Hepatocyte (in vitro differentiated cells): ENCODE measurements at places on chromosomes 6 and 20.

- no peak for DNase-seq
These were observed 5.3 kb upstream of the CPNE5 start for GRCh38 chr6:36844232-36845170.

GRCh38 chr6:15207923-15208322, 37.9 kb upstream of the JARID2 start:
- DNase-seq: no peak

- peak; percentile 69 for DNase-seq
These were observed 435 bp downstream of the CENPB start for GRCh38 chr20:3786126-3786484.

DNA sequence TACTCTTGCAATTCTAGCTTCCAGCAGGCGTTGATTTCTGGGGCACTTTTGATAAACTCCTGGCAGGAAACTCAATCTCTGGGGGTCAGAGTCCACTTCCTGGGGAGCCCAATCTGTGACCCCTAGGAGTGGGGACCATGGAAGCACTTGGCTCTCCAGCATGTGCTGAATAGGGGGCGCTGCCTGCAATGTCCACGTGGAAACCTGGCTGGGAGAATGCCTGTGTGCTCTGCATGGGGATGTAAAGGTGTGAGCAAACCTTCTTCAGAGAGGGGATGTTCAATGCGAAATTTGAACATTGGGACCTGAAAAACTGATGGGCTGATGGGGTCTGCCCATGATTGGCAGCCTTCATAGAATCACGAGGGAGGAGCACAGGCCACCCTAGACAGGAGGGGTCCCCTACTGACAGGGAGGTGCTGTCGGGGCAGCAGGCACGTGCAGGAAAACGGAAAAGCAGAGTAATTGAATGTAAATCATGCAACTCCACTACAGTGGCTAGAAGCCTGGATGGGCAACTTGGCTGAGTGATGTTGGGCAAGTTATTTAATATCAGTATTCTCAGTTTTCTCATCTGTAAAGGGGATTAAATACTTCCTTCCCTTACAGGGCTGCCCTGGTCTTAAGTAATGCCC, 47.8 kb downstream of the CEP43 start:
- DNase-seq: no peak

DNA sequence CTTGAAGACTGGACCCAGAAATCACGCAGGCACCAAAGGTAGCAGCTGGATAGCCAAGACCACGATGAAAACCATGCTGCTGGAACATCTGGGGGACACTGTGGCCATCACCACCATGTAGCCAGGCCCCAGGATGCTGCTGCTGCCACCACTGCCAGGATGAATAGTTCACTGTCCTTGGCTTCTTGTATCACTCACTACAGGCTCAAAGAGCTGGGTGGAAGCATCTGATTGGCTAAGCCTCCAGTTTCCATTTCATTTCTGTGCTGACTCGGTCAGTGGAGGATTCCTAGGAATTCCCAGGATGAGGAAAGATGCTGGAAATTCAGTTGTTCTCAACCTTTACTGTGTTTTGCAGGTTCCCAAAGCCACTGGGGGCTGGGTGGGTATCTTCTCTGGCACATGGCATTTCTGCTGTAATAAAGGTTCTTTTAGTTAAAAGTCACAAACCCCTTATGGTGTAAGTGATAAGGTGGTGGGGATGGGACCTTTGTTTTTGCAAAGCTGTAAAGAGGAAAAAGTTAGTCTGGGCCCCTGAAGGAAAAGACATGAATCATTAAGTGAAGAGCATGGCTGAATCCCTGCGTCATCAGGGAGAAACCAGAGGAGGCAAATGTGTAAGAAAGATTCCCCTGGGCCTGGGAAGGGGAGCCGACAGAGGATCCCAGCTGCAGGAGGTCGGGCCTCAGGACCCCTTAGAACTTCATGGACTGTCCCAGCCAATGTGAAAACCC, 75.6 kb upstream of the RNF24 start:
- DNase-seq: peak; percentile 33

DNA sequence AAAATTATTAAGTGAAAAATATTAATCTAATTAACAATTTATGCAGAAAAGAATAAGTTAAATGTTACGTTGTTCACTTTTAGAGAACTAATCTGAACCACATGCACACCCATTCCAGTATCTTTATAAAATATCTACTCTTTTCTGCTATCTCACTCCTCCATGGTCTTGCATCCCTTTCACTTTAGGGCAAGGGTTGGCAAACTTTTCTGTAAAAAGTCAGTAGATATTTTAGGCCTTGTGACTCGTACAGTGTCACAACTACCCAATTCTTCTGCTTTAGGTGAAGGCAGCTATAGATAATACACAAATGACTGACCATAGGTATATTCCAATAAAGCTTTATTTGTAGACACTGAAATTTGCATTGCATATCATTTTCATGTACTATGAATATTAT, 39.7 kb upstream of the SUPT3H start:
- no peak for DNase-seq

- DNase-seq: peak; percentile 9
These were observed 2.9 kb downstream of the SOX12 start for GRCh38 chr20:328027-328974.

DNA sequence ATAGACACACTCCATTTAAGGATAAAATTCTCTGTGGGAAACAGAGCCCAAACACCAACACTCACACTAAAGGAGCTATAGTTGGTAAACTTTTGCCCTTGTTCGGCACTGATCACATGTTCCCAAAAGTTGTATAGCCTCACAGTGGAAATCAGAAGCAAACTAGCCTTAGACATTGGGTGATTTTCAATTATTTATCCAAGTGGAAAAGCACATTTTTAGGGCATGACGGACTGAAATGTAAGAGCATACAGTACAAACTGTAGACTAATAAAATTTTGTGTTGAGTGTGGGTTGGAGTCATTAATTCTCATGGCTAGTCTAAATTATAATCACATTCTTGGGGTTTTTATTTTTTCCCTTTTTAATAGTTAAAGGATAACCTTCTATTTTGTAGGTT, 202.4 kb downstream of the MOXD1 start:
- no peak for DNase-seq

GRCh38 chr20:13995841-13996240, 525 bp downstream of the MACROD2 start:
- DNase-seq: peak; percentile 78

DNA sequence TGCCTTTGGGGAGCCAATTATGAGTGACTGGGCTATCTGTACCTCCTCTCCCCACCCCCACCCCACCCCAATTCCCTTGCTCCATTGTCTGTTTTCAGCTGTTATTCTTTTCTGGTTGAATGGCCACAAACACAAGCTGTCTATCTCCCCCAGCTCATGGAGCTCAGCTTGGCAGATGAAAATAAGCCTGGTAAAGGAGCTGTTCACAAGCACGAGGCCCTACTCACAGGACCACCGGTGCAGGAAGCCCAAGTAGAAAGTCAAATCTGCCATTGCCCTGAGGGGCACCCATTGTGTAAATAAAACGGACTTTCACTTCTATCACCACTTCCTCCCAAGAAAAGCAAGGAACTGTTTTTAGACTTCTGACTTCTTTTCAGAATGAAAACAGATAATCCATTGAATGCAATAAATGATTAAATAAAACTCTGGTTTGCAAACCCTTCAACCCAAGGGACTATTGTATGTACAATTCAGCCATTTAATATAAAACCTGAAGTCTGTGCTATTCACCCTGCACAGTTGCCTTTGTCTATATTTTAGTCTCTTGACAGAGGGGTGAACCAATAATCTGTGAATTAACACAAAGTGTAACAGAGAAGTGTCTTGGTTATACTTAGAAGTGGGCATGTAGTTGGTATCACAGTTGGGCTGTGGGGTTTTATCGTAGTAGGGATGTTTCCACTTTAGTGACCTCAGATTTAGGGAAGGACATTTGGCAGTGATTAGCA, 27.7 kb downstream of the RIPOR2 start:
- DNase-seq: no peak

DNA sequence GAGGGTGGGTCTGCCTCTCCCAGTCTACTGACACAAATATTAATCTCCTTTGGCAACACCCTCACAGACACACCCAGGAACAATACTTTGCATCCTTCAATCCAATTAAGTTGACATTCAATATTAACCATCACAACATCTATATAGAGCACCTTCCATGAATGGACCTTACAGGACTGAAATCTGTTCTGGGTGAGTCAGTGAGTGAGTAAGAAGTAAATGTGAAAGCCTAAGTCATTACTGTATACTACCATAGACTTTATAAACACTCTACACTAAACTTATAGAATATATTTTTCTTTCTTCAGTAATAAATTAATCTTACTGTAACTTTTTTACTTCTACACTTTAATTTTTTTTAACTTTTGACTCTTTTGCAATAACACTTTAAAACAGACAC, 993.8 kb upstream of the MAP3K7 start:
- no peak for DNase-seq

GRCh38 chr6:118524686-118525085, 23.4 kb upstream of the PLN start:
- peak; percentile 12 for DNase-seq

DNA sequence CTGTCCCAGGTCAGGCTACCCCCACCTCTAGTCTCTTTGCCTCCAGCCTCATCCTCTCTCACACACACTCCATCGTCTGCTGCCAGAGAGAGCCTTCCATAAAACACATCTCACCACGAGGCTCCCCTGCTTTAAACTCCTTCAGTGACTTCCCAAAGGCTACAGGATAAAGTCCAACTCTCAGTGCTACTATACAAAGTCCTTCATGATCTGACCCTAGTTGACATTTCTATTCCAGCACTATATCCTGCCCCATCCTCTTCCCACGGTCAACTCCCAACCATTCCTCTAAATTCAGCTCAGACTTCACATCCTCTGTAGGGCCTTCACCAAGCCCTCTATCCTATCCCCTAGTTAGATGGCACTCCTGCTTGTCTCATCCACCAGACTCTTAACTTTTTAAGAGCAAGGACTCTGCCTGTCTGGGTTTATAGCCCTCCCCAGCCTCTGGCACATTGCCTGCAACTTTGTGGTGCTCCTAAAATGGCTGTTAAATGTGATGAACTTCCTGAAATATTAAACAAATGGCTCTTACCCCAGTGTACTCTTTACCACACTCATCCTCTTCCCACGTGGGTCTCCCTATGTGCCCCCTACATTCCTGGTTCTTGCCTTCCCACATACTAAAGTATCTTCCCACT, 36.1 kb downstream of the KIF16B start:
- DNase-seq: no peak

GRCh38 chr6:9398767-9399373, 963.5 kb upstream of the SLC35B3 start:
- peak; percentile 8 for DNase-seq

DNA sequence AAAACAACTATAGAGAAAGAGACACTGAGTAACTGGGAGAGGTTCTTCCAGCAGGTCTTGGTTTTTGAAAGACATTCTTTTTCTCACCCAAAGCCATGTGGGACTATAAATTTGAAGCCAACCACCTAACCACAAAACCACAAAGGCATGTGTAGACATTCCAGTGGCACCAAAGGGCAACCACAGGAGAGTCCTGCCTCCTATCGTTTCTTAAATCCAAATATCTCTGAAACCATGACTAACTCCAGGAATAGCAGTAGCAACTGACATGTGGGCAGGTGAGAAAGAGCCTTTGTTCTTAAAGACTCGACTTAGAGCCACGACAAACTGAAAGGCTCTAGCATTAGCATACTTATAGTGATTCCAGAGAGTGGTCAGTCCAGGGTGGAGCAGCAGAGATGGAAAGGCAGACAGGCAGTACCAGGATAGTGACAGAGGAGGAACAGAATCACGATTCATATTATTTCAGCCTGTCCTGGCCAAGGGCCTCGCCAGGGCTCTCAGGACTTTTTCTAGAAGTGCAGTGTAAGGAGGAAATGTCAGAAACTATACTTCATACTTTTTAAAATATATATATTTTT, 9.4 kb upstream of the COL9A1 start:
- no peak for DNase-seq

- no peak for DNase-seq
These were observed 206.2 kb downstream of the CDH4 start for GRCh38 chr20:61458146-61458746.

GRCh38 chr20:49579874-49580812, 12.2 kb upstream of the PTGIS start:
- DNase-seq: peak; percentile 31

DNA sequence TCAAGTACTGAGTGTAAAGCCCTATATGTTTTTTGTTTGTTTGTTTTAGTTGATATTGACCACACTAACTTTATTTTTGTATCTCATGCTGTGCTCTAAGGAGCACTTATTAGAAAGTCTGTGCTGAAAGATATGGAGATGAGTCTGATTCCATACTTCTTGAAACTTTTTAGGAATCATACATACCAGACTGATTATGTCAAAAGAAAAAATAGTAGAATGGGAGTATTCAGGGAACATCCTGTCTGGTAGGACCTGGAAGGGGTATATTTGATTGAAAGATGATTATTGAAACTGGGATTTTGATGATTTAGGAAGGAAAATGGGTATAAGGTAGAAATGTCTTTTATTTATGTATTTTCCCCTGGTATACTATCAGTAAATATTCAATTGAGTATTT, 111.4 kb downstream of the QKI start:
- no peak for DNase-seq

DNA sequence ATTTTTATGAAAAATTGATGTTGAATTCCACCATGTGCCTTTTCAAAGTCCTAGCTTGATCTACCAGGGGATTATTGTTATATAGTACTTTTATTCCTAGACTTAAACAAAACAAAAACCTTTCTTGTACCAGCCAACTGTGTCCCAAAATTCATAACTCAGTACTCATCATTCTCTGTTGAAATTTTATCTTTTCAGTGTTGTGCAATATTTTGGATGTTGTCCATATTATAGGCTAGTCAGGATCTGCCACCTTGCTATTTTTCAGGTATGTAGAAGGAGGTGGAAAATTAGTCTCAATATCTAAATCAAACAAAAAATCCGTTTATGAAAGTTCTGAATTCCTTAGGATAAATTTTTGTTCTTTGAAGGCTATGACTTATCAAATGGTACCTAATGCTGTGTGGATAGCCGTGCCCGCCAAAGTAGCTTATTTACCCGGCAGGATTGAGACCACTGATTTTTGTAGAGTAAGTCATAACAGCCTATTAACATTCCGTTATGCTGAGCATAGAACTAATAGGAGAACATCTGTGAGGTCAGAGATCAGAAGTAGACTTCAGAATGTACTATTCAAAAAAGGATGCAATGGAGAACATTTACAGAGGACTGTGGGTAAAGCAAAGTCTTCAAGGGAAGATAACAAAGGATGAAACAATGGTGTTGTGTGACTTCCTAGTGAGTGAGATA, 304.7 kb downstream of the SOX4 start:
- DNase-seq: no peak
